B cell (primary cell): ENCODE measurements at places on chromosomes 16 and 17.

- DNase-seq, result no peak
Measured at GRCh38 chr16:21946889-21947635, 6.1 kb upstream of the UQCRC2 start.

GRCh38 chr17:77592106-77592865 lies 366.2 kb upstream of the TNRC6C start:
- no peak for DNase-seq

- no peak for DNase-seq
Measured at GRCh38 chr16:56072096-56072495, 119.2 kb upstream of the GNAO1 start.

- DNase-seq, result no peak
Measured at GRCh38 chr17:17789828-17790636, 46.8 kb downstream of the SREBF1 start.

DNA sequence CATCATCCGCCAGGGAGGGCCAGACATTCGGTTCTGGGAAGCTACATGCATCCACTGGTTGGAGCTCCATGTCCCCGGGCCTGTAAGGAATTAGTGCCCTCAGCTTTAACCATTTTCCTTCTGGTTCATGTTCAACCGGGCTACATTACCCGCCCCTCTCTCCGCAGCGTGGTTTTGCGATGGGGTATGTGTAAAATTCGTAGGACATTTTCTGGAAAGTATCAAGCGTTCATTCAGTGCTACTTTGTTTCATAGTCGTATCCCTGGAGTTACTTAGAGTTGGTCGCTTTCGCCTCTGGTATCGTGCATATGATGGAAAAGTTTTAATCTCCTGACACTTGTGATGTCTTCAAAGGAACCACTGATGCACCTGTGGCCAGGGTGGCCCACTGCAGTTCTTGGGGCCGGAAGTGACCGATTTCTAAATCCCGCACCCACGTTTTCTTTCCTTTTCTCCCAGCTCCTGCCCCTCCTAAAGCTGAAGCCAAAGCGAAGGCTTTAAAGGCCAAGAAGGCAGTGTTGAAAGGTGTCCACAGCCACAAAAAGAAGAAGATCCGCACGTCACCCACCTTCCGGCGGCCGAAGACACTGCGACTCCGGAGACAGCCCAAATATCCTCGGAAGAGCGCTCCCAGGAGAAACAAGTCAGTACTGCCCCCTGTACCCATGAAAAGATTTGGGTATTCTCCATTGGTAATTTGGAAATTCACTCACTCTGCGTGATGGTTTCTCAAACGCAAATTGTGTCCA lies 637 bp downstream of the RPL23A start:
- no peak for DNase-seq

GRCh38 chr17:34254146-34254545 lies 939 bp upstream of the CCL2 start:
- no peak for DNase-seq

GRCh38 chr17:74329378-74329777 lies 3.4 kb downstream of the KIF19 start:
- DNase-seq, result no peak

GRCh38 chr16:19294156-19294649 lies 8.7 kb downstream of the CLEC19A start:
- DNase-seq, result peak; percentile 35

DNA sequence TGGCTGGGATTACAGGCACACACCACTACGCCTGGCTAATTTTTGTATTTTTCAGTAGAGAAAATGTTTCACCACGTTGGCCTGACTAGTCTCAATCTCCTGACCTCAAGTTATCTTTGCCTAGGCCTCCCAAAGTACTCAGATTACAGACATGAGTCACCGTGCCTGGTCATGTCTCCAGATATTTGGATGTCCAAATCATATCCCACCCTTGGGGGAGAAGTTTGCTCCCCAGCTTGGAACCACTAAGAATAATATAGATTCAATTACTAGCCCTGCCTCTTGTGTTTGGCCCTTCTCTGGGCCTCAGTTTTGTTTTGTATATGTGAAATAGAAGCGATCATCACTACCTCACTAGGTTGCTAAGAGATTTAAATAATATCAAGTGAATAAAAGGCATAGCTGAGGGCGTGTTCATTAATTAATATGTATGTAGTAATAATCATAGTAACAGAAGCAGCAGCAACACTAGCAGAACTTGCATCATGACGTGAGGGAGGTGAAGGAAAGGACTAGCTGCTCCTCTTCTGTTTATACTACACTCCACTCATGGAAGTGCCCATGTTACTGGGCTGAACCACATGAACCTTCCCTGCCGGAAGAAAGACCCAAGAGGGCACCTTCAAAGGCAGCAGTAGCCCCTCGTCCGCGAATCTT lies 253.6 kb upstream of the XYLT1 start:
- DNase-seq, result no peak

DNA sequence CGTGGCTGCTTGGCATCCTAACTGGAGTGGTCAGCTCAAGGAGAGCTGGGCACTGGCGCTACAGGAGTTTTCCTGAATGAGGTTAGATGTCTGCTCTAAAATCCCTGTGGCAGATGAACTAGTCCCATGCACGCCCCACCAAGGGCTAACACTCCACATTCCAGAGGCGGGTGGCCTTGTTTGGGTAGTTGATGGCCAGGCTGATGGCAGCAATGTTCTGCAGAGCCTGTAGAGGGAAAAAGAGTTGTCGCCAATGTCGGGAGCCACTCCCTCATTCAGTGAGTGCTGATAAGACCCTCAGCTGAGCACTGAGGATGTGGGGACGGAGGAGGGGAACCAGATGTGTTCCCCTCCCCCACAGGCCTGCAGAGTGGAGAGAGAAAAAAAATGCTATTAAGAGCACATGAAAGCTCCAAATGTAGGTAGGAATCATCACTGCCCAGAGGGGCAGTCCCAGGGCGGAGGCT lies 42.5 kb upstream of the ATP2A3 start:
- no peak for DNase-seq

GRCh38 chr16:27114006-27114405 lies 47.3 kb downstream of the C16orf82 start:
- DNase-seq, result no peak

GRCh38 chr17:40068129-40068581 lies 5.4 kb downstream of the THRA start:
- DNase-seq, result peak; percentile 8

DNA sequence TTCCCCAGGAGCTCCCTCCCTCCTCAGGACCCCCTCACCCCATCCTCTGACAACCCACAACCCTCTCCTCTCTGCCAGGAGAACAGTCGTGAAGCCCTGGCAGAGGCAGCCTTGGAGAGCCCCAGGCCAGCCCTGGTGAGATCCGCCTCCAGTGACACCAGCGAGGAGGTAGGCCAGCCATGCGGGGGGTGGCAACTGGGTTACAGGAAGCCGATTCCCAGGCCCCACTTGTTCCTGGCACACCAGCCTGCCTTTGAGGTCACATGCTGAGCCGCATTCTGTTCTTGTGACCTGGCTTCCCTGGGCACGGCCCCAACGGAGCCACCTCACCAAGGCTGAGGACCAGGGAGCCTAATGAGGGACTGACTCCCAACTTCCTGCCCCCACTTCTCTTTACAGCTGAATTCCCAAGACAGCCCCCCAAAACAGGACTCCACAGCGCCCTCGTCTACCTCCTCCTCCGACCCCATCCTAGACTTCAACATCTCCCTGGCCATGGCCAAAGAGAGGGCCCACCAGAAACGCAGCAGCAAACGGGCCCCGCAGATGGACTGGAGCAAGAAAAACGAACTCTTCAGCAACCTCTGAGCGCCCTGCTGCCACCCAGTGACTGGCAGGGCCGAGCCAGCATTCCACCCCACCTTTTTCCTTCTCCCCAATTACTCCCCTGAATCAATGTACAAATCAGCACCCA lies 7.9 kb downstream of the NAT9 start:
- DNase-seq, result no peak

DNA sequence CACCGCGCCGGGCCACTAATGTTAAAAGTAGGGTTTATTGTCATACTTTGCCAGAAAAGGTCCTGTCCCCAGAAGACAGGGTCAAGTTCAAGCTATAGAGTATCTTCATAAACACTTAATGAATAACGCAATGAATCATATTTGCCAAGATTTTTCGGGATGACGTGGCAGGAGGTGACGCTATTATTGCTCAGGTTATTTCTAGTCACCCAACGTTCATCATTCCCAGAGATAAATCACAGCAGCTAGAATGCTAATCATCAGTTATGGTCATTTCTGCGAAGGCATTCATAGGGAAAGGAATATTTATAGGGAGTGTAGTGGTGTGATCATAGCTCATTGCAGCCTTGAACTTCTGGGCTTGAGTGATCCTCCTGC lies 2.0 kb downstream of the TMC5 start:
- no peak for DNase-seq

DNA sequence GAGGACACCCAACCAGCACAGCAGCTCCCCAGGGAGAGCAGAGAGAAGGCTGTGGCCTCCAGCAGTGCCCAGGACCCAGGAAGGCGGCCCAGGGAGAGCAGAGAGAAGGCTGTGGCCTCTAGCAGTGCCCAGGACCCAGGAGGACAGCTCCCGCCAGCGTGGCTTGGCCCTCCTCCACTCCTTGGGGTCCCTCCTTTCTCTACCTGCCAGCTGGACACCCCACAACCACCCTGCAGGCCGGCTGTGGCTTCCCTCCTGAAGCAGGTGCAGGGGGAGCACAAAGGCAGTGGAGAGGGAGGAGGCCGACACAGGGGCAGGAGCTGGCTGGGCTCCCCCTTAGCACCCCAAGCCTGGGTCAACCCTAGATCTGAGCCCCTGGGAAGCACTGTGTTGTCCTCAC lies 54.1 kb upstream of the FASN start:
- no peak for DNase-seq

GRCh38 chr16:15783985-15784384 lies 72.8 kb downstream of the MYH11 start:
- no peak for DNase-seq

- DNase-seq, result no peak
Measured at GRCh38 chr17:78991906-78992532, 12.3 kb upstream of the LGALS3BP start.

DNA sequence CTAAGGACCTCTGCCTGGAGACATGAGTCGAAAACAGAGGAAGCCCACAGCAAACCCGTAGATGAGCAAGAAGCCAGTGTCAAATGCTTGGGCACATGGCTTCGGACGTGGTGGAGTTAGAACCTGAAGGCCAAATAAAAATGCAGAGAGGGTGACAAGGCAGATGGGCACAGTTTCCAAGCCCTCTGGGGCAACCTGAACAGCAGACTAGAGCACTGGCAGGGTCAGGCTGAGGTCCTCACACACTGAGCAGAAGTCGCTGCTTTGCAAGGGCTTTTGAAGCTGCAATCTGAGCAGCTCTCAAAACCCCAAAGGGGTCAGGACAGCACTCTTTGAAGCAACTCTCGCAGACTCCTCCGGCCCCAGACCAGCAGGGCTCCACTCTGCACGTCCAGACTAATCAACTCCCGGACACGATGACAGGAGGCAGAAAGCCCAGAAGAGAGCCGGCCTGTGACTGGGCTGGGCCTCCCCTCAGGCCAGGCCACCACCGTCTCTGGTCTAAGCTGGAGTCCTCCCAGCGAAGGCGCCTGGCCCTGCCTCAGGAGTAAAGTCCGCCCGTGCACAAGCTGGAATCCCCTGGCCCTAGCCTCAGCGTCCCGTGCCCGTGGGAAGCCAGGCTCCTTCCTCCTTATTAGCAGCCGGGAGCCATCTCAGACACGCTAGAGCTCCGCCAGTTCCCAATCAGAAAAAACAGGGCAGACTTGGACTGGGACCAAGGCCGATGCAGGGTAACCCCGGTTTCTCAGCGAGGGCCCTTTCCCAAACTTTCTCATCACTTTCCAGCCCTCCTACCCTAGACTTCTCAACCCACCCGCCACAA lies 924 bp downstream of the SMARCD2 start:
- peak; percentile 37 for DNase-seq

DNA sequence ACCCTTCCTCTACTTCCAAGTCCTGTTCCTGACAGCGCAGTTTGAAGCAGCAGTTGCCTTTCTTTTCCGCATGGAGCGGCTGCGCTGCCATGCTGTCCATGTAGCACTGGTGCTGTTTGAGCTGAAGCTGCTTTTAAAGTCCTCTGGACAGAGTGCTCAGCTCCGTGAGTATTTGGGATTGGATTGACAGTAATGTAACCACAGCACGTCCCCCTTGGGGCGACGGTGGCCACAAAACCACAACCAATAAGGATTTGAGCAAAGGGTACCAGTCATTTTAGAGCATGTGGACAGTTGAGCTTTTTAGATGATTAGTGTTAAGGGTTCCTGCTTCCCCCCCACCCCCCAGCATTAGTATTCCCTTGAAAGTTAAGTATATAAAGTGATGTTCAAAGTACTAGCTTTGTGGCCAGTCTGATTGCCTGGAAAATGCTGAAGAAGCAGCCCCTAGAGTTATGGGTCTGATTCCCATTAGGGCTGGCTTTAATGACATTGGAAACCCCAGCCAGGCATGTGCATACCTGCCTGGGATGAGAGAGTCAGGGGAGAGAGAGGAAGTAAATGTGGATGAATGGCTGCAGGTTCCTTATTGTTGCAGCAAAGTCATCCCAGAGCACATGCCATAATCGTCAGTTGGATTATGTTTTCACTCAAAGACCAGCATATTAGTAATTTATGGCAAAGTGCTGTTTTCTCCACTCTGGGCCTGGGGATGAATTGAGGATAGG lies 31.6 kb upstream of the SLC12A3 start:
- DNase-seq, result no peak

DNA sequence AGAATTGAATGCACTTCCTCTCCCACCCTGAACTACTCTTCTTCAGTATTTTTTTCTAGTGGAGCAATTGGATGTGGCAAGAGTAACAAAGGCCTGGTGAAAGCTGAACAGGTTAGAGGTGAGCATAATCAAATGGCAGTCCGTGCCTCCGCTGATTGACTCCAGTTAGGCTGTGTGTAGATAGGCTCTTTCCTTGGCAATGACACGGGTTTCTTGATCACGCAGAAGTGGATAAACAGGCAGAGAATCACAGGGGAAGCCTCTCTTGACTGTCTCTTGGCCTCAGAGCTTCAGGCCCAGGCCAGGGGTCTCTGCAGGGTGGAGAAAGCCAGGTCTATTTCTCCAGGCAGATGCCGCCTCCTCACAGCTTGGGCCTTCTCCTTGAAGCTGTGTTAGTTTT lies 4.2 kb downstream of the CD300LB start:
- no peak for DNase-seq

DNA sequence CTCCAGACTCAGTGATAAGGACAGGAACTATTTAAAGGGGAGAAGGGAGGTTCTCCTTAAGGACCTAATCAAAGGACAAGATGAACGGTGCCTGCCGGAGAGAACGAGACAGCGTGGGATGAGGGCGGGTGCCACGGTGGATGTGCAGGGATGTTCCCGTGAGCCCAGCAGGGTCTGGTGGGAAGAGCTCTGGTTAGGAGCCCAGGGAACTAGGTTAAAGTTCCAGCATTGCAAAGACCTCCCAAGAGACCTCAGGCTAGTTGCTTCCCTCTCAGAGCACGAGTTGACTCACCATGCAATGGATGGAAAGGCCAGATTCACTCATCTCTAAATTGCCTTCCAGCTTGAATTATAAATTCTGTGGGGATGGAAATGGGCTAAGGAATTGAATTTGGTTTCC lies 14.7 kb downstream of the CCR7 start:
- peak; percentile 41 for DNase-seq

GRCh38 chr16:79037521-79038373 lies 562.8 kb downstream of the MAF start:
- no peak for DNase-seq

- no peak for DNase-seq
Measured at GRCh38 chr16:72898216-72898825, 149.6 kb downstream of the ZFHX3 start.

- no peak for DNase-seq
Measured at GRCh38 chr16:7765079-7765550, 432.5 kb downstream of the RBFOX1 start.

- DNase-seq, result no peak
Measured at GRCh38 chr17:79931817-79932309, 92.6 kb upstream of the CBX4 start.

- DNase-seq, result no peak
Measured at GRCh38 chr16:17654571-17654970, 183.8 kb upstream of the XYLT1 start.
